Activated CD4-positive, alpha-beta memory T cell treated with anti-CD3 and anti-CD28 coated beads, Interleukin-2, amount 10 ng/mL, durations not matched to agents 7 days and 5 days (primary cell): ENCODE measurements at places on chromosomes 2 and 18.

- no peak for DNase-seq
Measured at GRCh38 chr2:102540882-102541281, 67.9 kb downstream of the SLC9A4 start.

DNA sequence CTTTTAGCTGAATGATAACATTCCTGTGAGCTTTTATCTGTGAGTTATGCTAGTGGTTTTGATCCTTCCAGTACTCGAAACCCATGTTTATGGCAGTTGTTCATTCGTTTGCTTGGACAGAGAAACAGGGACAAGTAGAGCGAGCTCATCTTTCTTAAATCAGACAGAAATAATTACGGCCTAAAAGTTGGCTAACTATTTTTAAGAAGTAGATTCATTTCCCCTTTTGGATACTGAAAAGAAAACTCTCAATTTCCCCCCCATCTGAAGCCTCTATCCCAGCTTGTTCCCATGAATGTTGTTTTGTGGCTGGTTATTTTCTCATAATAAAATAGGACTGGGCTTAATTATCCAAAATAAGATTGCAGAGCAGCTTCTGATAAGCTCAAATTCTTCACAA is 67.1 kb downstream of the ANTXR1 start:
- no peak for DNase-seq

GRCh38 chr18:23893653-23894052 is 120.9 kb upstream of the TTC39C start:
- no peak for DNase-seq

- DNase-seq = no peak
Measured at GRCh38 chr2:96680561-96681141, 38.1 kb downstream of the FER1L5 start.

- no peak for DNase-seq
Measured at GRCh38 chr2:26196683-26197418, 24.0 kb downstream of the GAREM2 start.
